ENCODE measurements at places on chromosomes 4 and X.
A peak's percentile ranks its signal among the peaks of the same experiment; 100 is the strongest.

DNA sequence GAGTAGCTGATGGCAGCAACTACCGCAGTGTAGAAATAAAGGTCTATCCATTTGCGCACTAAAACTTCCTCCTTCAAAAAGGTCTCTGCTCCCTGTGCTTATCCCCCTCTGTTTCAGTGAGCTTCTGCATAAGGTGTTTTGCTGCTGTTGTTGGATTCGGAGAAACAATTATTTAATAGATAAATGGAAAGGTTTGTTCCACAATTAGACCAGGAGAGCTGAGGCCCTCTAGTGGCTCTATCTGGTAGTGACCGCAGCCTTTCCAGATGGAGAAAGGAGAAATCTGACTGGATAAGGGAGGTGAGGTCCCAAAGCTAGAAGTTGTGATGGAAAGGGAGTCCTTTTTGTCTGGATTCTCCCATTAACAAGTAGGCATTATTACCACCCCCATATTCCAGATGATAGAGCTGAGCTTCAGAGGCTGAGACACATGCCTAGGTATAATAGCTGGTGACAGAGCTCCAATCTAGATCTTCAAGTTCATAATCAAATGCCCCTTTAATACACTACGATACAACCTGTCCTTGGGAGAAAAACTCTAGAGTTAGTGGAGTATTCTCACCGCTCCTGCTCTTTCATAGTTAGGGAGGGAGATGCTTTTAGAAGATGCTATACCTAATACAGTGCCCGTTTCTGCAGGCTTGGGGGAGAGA lies 5.1 kb upstream of the GABRQ start:
- DNase-seq, result peak; percentile 78

DNA sequence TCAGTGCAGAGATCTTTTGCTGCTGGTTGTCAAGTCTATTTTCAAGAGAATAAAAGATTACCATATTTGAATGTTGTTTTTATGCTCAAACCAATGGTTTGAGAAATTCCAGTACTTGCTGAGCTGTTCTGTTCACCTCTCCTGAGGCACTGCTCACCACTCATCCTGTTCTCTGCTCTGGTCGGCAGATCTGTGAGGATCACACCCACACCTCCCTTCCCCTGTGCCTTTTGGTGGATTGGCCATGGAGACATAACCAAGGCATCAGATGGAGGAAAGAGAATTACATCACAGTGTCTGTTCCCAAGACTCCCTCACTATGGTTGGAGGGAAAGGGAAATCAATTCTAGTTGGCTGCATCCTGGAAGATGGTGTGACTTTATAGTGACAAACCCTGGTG lies 391.6 kb downstream of the ARHGAP24 start:
- no peak for DNase-seq

- DNase-seq, result no peak
Measured at GRCh38 chr4:24930151-24930550, 17.3 kb upstream of the CCDC149 start.

DNA sequence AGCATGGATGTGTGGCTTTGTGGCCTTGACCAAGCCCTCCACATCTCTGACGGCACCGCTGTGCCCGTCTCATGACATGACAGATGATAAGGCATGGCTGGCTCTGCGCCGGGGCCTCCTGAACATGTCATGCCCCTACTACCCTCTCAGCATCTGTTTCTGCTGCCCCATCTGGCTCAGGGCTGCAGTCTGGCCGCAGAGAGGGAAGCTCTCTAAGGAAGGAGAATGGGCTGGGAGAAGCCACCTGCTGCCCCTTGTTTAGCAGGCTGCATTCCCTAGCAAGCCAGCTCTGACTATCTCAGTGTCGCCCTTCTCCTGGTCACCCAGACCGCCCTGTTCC lies 7.2 kb downstream of the ZNF185 start:
- no peak for DNase-seq

DNA sequence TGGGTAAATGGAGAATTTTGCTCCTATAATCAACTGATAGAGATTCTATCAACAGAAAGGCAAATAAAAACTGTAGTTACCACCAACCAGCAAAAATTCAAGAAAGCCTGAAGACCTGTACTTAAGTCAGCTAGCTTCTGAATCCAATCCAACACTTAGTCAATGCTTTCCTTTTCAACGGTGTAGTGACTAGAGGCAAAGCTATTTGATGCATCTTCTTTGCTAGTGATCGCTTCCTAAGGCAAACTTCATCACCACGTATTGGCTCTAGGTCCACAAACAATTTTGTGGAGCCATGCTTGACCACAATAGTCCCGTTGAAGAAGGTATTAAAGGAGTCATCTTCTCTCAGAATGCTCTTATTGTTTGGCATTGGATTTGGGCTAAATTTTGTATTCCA lies 25.0 kb upstream of the UBA6 start:
- no peak for DNase-seq

DNA sequence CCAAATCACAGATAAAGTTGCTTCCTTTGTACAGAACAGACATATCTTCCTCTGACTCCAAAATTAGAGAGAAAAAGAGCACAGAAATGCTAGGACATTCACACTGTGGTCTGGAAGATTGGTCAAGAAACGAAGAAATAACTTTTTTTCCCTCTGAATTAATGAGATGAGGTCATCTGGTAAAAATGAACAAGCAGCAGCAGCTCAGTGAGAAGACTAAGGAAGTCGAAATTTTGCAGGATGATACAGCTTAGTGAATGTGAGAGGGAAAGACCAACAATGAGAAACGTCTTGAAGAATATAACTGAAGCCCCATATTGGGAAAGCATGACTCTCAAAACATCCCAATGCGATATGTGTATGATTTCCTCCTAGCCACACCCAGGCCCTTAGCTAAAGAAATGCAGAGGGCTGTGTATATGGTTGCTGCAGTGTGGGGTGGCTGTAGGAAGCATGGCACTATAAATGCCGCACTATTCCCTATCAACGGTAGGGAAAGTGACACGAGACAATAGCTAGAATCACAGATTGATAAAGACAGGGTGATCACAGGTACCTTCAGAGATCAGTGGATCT lies 208.6 kb downstream of the VEGFC start:
- no peak for DNase-seq

DNA sequence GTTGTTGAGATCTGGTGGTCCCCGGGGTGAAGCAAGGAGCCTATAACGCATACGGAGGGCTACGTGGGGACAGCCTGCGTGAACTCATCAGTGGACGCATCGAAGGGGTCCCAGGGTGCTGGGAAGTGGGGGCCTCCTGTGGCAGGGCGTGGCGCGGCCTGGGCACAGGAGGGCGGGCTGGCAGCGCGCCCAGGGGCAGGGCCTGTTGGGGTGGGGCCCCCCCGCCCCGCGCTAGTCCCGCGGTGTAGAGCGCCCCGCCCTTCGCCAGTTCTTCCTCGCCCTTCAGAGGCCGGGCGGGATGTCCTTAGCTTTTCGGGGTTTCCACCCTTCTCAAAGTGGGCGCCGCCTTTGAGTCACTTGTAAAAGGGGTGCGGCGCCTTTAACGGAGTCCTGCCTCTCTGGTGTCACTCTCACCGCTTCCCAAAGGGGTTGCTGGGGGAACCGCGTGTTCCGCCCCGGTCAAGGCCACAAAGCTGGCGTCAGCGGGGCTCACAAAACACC lies 632 bp downstream of the PLP2 start:
- peak; percentile 55 for DNase-seq

DNA sequence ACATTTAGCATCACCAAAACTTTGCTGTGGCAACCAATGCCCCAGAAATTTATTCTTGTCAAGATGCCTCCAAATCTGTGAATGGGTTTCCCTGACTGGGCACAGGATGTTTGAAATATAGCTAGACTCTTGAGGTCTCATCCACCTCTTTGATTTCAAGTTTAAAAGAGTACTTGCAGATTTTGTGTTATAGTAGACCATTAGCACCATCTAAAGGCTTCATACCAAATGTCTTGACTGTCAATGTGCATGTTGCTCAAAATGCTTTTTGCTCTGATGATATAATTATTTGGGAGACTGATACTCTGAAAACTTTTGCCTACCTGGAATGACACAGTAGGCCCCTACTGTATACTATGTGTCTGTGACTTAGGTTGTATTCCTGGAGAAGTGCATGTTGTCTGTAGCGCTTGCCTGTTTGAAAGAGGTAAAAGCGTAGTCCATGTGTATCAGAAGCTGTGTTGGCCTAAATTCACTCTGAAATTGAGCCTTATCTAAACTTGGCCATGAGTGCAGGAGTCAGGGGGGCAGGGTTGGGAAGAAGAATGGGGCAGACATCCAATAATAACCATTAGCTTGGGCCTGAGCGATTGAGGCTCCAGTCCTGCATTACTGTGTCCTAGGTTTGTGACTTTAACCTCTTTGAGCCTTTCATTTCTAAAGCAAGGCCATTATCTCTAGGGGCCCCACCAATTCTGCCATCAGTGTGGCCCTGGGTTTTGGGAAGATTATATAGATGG lies 33.8 kb downstream of the NDP start:
- no peak for DNase-seq

DNA sequence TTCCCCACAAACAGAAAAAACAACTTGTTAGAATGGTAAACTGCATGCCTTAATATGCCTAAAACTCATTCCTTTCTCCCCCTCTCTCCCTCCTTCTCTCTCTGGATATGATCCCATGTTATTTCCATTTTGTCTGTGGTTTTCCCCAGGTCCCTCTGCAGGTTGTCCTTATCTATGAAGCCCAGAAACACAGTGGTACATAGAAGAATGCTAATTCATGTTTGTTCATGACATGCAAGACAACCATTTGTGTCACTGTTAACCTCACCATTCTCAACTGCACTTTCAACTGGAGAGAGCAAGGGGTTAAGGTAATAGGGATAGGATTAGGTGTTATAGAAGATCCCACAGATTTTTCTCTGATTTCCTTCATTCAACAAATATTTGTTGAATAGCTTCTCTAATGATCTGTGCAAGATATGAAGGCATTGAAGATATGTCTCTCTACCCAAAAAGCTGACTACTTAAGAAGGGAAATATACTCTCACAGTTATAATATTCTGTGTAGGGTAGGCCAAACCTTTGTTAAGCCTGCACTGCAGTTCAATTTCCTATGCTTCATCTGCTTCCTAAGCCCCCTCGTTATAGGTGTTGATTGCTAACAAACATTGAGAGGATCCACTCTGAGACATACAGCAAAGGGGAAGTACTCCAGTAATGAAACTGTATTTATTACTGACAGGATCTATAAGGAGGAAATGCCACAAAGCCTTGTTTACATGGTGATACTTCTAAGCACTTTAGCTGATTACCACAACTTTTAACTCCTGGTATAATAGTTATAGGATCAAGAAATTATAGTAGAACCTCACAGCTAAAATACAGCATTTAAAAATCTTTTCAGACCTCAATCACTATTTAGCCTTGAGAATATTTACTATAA lies 96.1 kb downstream of the FRYL start:
- no peak for DNase-seq

GRCh38 chr4:111930659-111931058 lies 214.6 kb upstream of the FAM241A start:
- no peak for DNase-seq

DNA sequence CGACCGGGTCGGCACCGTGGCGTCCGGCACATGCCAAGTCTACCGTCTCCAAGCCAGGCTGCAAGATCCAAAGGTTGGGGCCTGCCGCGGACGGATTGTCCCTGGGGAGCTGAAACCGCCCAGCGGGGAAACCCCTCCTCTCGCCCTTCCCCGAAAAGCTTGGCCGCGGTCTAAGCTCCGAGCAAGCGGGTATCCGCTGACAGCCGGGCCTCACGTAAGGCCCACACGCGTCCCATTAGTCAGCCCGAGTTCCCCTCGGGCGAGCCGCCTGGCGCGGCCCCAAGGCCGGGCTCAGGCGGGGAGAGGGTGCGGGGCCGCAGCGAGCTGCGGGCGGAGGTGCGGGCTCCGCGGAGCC lies 6.8 kb upstream of the BCOR start:
- no peak for DNase-seq

DNA sequence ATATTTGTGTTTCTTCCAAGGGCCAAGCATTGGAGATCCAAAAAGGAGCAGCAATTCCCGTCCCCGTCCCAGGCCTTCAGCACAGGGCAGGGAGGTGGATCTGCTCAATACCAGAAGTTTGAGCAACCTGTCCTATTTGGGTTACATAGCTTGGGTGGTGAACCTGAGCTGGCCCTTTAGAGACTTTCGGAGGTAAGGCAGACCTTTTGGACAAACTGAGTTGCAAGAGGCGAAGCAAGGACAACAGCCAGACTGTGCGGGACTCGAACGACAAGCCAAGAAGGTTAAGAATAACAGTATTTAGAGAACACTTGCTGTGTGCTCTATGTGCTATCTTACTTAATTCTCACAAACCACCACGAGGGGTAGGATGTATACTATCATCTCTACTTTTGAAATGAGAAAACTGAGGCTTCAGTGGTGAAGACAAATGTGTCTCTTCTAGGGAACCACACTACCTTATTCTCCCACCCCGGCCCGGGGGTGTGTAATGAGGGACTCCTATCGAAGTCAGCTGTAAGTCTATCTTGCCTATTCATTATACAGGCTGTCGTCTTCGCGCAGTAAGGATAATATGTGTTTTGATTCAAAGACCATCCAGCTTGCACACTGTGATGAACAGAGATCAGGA lies 1.3 kb downstream of the NOP14 start:
- no peak for DNase-seq

DNA sequence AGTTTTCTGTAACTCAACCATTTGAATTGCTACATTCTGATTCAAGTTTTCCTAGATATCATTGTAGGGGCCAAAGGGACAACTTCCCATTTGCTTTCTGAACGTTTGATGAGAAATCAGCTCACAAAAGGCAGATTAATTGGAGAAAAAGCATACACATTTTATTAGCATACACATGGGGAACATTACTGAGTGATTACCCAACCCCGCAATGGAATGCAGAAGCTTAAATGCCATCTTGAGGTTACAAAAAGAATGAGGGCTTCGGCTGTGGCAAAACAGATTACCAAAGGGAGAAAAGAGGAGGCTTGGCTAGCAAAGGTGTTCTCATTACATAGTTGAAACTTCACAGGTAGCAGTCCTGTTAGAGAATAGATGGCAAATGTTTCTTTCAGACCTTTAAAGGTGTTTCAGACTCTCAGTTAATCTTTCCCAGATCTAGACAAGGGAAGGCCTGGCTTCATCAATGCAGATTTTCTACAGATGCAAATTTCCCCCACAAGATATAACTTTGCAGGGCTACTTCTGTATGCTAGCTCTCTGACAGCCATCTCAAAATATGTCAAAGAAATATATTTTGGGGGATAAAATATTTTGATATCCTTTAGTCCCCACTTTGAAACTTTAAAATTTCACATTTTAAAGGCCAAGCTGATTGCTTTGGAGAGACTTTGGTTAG lies 26.5 kb upstream of the HERC6 start:
- no peak for DNase-seq

- DNase-seq, result no peak
Measured at GRCh38 chrX:70444326-70444945, at the start of gene DLG3. TSS of gene DLG3 (plus strand) at chrX:70444835. CDS start at chrX:70445202, 367 bp downstream.

DNA sequence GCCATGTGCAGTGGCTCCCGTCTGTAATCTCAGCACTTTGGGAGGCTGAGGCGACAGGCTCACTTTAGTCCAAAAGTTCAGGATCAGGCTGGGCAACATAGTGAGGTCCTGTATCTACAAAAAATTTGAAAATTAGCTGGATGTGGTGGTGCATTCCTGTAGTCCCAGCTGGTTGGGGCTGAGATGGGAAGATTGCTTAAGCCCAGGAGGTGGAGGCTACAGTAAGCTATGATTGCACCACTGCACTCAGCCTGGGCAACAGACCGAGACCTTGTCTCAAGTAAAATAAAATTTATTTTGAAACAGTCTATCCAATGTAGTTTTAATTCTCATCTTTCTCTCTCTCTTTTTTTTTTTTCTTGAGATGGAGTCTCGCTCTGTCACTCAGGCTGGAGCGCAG lies 21.1 kb downstream of the RBM10 start:
- no peak for DNase-seq

Data from tibial nerve (tissue), 4 donors.